ENCODE measurements at places on chromosomes 12 and 14.

DNA sequence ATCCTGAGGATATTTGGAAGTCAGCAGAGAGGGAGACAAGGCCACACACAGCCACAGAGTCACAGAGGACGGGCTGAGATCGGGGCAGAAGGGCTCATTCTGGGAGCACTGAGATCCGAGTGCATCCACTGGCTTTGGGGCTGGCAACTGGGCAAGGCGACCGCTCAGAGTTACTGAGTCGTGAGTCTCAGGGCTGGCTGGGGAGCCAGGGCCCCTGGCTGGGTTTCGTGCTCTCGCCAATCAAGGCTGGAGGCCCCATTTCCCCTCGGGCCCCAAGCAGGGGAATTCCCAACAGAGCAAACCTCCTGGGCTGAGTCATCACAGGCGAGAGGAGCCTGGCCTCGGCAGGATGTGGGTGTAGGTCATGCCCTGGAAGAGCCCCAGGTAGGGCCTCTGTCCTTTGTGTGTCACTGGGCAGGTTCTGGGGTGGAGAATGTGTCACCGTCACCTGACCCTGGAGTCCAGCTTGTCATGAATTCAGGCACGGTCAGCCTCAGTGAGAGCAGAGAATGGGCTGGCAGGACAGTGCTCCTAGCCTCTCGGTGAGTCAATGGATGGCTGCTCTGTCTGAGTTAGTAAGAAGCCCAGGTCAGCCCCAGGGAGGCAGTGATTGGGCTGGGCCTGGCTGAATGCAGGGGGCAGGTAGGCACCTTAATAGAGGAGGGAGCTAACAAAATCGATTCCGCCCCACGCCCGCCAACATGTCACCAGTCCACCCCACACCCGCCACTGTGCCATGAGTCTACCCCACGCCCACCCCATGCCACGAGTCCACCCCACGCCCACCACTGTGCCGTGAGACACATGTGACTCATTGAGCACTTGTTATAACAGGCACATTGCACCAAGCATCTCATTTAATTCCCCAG lies 16.9 kb downstream of the ASB2 start:
- no peak for DNase-seq

DNA sequence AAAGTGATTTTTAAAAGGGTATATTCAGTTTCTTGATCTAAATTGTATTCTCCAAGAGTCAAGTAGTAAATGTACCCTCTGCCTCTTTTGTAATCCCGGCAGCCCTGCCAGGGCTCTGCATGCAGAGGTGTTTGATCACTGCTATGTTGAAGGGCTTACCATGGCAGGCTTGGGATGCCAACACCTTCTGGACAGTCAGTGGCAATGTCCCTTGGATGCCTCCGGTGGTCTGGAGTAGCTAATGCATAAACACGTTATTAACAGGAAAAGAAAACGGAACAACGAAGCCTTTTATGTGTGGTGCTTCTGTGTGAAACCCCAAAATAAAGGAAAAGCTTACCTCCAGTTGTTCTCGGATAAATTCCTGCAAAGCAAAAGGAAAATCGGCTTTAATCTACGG lies 19.9 kb downstream of the EIF2B2 start:
- DNase-seq, result no peak

DNA sequence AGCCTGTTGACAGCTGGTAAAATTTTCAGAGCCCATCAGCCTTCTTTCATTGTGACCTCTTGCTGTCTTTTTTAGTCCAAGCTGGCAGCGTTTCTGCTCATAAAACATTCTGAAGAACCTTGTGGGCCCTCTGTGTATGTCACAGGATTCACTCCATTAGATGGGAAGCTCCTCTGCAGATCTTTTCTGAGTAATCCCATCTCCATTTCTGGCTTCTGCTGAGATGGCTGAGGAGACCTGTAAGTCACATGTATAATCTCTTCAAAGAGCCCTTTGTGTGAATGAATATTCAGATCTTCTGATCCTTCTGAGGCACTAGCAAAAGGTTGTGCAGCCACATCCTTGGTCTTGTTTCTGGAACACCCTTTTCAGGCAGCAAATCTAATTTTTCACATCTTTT lies 2.8 kb downstream of the RXYLT1 start:
- DNase-seq, result no peak

- DNase-seq, result no peak
Measured at GRCh38 chr14:94180655-94181271, 6.6 kb downstream of the PPP4R4 start.

DNA sequence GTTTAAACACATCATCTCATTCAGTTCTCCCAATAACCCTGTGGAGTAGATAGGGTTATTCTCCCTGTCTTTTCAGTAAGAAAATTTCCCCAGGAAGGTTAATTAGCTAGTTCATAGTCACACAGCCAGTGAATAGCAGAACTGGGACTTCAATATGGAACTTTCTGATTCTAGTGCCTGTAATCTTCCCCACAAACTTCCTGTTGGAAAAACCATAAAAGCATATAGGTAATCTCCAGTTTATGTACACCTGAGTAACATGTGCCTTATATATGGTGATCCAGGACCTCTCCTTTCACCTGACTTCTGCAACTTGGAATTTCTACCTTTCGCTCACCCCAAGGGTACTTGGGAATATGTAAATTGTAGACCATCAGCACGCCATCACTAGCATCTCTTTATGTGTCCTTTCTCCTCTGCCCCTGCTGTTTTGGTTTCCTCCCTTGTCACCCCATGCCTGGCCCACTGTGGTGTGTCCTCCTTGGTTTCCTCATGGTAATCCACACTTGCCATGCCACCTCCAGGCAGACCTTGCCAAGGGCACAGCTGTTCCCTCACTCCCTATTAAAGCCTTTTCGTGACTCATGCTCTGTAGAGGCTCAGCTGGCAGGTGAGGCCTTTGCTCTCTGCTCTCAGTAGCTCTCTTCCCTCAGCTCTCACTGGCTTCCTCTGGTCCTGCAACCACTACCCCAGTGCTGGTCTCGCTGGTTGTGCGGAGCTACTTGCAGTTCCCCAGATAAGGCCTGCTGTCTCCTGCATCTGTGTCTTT lies 16.7 kb downstream of the TBC1D30 start:
- no peak for DNase-seq

DNA sequence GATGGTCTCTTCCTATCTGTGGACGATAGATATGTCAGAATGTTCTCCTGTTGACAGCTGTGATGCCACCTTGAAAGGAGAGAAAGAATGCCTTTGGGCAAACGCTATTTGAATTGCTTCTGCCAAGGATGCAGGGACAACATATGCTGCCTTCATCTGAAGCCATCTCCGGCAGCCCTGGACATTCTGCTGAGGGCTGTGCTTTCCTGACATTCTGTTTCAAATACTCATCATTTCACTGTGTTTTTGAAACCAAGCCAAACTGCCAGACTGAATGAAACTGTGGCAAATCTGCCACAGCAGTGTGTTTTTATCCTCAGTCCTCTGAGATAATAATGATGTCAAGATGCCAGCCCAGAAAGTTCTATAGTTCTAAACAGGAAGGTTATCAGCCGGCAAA lies 85.8 kb upstream of the BCAT1 start:
- DNase-seq, result no peak
